NCI-H446 treated with DMSO at 0.1 percent for 48 hours (cell line): ENCODE measurements at places on chromosomes 13 and 19.

DNA sequence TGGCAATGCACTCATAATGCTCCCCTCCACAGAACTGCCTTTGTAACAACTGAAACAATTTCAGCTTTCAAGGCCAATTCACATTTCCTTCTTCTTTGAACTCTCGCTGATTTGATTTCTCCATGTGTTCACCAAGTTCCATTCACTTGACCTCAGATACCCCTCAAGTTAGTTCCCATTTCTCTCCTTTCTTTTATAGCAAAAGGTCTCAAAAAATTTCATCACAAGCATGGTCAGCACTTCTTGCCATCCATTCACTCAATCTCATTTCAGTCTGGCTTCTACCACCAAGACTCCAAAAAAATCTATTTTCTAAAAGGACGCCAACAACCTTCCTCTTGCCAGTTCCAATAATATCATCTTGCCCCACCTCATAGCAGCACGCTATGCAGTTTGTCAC, 135.7 kb downstream of the DIAPH3 start:
- DNase-seq = no peak

DNA sequence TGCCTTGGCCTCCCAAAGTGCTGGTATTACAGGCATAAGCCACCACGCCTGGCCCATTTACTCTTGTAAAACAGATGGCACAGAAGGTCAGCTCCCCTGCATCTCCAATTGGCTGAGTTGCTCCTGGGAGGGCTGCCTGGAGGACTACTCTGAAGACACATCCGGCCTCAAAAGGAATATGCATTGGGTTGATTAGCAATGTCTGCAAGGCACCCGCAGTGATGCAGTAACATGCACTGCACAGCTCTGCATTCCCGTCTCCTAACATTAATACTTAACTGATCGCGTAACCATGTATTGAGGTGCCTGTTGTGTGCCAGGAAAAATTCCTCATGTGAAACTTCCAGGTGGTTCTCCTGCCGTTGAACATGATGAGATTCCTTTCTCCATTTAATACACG, 5.0 kb downstream of the ELAVL3 start:
- DNase-seq = no peak

DNA sequence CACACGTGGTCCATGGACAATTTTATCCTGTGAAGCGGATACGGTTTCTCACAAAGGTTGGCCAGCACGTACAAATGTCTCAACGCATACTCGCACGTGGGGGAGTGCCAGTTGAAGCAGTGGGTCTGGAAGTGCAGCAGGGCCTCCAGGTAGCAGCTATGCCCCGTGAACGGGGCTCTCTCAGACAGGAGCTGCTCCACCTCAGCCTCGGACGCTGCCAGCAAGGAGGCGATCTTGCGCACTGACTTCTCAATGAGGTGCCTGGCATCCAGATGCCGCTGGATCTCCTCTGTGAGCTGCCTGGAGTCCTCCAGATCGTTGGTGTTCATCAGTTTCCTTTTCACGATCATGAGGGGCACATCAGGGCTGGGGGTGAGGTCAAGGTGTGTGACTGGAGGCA, 2272.0 kb downstream of the PCDH9 start:
- DNase-seq = no peak

GRCh38 chr19:58003174-58003828, 681 bp upstream of the ZNF606 start:
- DNase-seq = no peak

GRCh38 chr19:47067215-47067847, 18.9 kb upstream of the TMEM160 start:
- DNase-seq = no peak
